ENCODE measurements at places on chromosomes 3 and 15.

DNA sequence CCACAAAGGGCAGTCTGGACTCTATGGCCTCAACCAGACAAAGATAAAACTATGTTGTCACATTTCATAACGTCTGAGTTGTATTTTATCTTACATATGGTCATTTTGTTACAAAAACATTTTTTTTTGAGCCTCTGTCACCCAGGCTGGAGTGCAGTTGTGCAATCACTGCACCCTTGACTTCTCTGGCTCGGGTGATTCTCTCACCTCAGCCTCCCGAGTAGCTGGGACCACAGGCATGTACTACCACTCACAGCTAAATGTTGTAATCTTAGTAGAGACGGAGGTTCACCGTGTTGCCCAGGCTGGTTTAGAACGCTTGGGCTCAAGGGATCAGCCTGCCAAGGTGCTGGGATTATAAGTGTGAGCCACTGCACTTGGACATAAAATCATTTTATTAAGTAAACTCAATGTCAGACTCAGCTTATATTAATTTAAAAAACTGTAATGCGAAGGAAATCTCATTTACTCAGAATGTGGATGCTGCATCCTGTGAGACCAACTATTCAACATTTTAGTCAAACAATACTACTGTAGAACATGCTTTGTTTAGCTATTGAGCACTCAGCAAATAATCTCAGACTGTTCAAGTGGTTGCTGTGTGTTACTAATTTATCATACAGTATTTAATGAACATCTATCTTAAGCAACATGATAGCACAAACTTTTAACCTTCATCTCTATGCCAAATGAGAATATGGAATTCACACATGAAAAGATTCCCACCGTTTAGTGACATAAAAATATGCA, 209.2 kb downstream of the TBL1XR1 start:
- DNase-seq: no peak

DNA sequence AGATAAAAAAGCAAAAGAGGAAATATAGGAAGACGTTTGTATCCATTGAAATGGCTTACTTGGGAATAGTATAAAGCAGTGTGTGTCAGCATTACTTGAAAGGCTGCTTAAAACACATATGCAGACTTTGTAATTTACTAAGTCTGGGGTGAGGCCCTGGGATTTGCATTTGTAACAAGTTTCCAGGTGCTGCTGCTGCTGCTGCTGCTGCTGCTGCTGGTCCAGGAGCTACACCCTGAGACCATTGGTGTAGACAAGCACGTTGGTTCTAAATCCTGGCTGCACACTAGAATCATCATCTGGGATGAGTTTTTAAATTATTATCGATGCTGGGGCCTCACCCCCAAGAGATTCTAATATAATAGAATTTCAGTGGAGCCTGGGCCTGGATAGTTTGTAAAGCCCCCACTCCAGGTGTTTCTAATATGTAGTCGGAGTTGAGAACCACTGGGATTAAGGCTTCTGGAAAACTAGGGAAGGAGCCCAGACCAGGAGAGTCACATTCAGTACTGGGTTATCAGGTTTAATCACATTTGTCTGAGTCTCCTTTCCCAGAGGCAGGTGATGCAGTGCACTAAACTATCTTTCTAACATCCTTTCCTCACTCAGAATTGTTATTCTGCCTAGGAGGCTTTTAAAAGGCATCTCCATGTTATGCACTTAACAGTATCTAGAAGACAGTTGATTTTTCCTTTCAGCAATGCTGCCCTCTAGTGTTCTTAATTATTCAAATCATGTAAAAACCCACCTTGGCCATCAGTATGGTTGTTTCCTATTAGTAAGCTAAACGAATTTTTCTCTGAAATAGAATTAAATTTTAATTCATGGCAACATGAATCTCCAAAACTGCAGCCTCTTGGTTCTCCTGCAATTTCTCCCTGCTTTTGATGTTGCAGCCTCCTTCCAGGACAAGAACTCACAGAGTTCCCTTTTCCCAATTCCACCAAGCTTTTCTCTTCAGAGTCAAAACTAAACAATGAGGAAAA, 45.4 kb downstream of the SSR3 start:
- no peak for DNase-seq

- no peak for DNase-seq
Measured at GRCh38 chr3:160949460-160949859, 155.7 kb downstream of the B3GALNT1 start.

DNA sequence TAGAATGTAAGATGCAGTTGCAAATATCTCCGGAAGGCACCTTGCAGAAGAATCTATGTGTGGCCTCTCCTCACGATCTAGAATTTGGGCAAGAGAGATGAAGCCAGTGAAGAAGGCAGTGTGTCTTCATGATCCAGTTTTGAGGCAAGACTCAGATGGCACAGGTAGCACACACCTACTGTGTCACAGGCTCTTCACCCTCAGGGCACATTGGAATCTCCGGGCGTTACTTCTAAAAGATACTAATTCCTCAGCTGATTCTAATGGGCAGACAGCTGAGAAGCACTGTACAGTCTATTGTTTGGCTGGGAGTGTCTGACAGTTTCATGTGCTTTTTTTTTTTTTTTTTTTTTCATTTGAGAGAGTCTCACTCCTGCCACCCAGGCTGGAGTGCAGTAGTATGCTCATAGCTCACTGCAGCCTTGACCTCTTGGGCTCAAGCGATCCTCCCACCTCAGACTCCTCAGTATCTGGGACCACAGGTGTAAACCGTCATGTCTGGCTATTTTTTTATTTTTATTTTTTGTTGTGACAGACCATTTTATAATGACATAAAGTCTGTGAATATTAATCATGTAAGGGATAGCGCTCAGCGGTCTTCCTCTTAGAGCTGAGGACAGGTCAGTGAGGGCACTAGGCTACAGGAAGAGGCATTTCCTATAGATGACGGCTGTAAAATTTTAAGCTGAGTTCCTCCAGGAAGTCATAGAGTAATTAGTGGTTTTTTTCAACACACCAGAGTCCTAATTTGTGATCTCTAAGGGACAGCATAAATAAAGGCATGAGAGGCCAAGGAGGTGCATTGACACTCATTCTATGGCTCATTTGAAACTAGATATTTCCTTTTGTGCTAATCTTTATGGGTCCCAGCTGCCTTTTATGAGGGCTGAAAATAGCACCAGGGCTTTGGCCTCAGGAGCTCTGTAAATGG, 4.0 kb downstream of the C3orf52 start:
- DNase-seq: no peak

GRCh38 chr3:35194666-35195065, 444.7 kb upstream of the ARPP21 start:
- no peak for DNase-seq

DNA sequence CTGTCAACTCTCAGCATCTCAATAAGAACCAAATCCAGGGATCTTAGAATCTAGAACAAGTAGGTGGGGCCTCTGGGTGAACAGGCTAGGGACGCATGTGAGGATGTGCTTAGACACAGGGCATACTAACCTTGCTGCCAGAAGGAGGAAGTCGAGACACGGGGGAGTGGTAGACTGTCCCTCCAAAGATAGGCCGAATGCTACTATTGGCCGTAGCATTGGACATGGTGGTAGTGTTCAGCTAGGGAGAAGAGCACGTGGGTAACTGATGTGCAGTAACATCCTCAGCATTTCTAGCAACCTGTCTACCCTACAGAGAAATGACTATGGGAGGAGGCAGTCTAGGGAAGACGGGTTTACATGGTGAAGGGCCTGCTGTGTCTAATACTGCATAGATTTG, 15.6 kb downstream of the RCCD1 start:
- no peak for DNase-seq

GRCh38 chr3:28028554-28028953, 212.9 kb upstream of the CMC1 start:
- no peak for DNase-seq

DNA sequence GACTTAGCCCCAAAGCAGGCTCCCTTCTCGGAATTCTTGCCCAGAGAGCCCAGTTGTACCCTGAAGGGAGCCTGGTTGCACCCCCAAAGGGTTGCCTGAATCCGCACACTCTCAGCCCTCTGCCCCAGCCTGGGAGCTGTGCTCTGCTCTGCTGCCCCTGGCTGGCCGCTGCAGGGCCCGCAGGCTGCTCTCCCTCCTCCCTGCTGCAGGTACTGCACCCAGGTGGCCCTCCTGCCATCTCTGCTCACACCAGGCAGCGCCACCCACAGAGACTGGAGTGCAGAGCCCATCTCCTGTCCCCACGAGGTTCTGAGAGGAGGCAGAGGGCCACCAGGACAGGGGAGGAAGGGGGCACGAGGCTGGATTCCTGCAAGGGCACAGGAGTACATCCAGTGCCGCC, 134.2 kb upstream of the NSMCE3 start:
- no peak for DNase-seq

- no peak for DNase-seq
Measured at GRCh38 chr3:23161896-23162570, 41.1 kb upstream of the UBE2E2 start.

DNA sequence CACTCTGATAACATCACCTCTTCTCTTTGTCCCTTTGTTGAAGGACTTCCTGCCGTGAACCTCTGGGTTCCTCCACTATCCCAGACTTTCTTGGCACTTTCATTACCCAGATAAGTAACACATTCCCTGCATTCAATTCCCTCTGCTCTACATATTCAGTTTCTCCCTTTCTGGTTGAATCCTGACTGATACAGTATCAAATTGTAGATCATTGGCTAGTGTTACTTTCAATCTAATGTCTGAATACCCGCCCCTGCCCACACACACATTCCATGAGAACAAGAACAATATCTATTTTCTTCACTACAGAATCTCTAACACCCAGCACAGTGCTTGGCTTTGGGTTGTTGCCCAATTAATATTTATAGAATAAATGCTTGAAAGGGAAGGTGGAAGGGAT, 163.5 kb downstream of the ABHD5 start:
- DNase-seq: no peak

DNA sequence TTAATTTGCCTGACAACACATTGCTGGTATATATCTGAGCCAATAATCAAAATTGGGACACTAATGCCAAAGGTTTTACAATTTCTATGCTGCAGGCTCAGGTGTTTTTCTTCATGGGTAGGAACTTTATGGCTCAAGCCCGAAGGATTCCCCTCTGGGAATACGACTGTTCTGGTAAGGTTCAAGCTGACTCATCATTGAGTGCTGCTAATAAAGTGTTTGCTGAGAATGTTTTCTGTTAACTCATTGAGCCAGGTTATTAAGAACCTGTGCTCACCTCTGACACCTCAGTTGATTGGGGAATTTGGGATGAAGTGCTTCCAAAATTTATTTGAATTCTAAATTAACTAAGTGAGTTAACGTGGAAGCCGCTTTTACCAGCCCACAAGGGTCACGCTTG, 135.8 kb upstream of the CTDSPL start:
- no peak for DNase-seq

GRCh38 chr3:195366200-195366925, 76.5 kb downstream of the ACAP2 start:
- no peak for DNase-seq

DNA sequence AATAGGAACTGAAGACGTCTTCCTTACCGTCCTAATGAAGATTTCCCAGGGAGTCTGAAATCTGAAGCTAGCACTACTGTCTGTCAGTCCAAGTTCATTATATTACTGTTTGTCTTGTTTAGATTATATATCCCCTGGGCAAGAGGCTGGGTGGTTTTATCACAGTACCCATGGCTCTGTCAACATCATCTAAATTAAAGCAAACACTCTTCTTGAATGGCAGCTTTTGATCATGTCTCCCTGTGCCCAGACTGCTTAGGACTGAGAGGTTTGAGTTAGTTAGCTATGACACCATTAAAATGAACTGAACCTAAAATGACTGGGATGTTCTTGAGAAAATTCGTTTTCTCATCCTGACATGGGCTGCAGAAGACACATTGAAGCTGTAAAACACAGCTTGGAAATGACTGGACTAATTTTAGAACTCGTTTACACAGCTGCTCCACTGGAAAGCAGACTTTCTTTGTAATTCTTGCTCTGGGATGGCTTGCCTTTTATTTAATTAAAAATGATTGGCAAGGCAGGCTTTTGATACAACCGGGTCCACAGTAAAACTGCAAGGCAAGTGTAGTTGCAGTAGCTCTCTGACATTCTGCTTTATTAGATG, 243.5 kb downstream of the MFSD1 start:
- DNase-seq: no peak

DNA sequence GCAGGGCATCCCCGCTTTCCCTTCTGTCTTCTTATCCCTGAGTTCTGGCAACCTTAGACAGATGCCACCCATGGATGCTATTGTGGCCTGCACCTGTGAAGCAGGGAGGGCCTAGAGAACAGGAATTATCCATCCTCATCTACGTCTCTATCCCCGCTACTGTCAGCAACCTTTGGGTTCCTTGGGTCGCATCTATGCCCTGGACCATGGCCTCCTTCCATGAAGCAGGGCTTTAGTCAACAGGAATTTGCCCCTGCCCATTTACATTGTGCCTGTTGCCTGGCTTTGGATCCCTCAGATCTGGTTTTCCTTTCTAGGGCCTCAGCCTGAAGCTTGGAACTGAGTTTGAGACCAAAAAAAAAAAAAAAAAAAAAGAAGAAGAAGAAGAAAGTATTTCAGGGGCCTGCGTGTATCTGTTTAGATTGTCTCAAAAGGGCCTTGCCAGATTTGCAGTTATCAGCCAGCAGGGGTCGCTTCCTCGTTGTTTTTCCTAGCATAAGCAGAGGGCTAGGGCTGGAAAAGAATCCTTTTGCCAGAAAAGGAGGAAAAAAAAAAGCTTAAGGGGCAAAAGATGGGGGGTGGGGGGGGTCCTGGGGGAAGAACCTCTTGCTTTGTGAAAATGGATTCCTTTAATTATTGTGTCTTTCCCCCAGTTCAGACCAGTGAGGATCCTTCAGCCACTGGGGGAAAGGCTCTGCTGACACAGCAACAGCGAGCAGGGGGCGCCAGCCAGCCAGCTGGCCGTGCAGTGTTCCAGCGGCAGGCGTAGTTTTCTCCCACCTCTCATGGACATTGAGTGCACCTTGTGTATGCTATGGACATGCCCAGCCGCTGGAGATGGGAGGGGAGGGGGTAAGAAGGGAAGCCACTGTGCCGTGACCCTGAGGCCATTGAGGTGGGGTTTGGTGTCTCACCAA, 65.7 kb upstream of the ALDH1L1 start:
- no peak for DNase-seq

DNA sequence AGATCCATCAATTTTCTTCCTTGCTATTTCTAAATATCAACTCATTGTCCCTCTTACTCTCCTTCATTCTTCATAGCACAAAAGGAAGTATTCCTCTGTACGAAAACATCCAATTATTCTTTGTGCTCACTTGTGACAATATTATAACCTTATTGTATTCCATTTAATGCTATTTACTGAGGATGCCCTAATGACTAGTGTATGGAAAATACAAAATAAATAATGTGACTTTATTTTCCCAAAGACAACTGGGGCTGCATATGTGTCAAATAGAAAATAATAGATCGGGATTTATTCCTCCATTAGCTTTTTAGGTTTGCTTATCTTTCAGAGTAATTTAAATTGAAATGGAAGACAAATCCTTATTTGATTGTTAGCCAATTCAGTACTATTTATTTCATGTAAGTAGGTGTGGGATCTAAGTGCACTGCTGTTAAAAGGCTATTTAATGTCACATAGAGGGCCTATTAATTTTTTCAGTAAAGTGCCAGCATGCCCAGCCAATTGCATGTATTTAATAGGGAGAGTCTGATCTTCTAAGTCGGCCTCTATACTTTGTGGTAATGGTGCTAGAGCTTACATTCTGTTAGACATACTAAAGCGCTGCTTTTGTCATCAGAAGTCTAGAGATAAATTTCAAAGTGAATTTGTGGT, 329.8 kb downstream of the MCTP2 start:
- no peak for DNase-seq

GRCh38 chr3:94004301-94004910, 24.0 kb downstream of the STX19 start:
- no peak for DNase-seq

All from stimulated activated CD4-positive, alpha-beta T cell treated with anti-CD3 and anti-CD28 coated beads, Interleukin-12 subunit alpha, Interleukin-12 subunit beta, amount 100 ng/mL, for 24 hours (primary cell).